ENCODE measurements at places on chromosomes 11 and 22.

DNA sequence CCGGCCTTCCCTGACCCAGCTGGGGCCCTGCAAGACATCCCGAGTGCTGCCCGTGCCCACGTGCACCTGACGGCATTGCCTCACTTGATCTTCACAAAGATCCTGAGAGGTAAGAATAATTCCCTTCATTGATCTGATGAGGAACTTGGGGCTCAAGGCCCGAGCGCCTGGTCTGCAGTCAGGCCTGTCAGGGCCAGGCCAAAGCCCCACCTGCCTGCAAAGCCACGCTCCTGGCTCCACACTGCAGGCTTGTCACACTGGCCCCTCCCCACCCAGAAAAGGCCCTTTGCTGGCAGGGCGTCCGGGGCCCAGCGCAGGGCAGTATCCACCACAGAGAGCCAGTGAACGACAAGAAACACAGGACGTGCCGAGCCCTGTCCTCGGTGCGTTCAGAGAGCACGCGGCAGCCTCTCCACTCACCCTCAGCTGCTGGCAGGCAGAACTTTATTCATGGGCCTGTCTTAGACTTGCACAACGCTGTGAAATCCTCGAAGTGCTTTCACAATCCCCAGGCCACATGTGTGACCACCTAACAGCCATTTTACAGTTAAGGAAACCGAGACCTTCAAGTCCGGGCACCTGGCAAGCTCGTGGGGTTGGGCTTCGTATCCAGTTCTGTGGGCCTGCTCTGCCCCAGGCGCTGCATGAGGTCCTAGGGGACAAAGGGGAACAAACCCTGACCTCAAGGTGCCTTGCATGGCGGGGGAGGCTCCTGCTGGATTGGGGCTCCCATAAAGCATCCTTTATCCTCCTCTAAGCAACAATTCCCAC, 14.8 kb downstream of the KIAA0930 start:
- no peak for DNase-seq

DNA sequence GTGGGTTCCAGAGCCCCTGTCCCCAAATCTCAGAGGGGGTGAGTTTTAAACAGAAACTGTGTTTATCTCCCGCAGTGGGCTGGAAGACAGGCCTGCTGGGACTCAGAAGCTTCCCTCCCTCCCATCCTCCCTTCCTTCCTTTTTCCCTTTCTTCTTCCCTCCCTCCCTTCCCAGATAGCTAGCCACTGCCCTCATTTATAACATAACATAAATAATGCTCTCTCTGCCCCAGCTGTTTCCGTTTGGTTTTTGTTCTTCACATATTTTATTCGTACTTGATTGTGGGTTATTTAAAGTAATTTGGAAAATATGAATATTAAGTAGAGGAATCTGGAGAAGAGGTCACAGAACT, 140.9 kb downstream of the TEAD1 start:
- no peak for DNase-seq

DNA sequence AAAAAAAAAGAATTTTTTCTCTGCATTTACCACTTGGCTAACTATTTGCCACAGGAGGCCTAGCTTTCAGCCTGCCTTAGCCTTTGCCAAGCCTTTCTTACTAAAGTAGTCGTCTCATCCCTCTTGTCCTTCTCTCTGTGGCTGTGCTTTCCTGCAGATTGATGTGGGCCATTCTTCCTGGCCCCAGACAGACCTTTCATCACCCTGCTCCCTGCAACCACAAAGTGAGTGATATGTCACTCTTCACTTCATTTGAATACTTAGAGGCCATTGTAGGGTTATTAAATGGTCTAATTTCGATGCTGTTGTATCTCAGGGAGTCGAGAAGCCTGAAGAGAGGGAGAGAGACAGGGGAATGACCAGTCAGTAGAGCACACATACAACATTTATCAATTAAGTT, 37.6 kb downstream of the ART5 start:
- DNase-seq: no peak

GRCh38 chr22:38124236-38124974, 13.9 kb upstream of the BAIAP2L2 start:
- no peak for DNase-seq

DNA sequence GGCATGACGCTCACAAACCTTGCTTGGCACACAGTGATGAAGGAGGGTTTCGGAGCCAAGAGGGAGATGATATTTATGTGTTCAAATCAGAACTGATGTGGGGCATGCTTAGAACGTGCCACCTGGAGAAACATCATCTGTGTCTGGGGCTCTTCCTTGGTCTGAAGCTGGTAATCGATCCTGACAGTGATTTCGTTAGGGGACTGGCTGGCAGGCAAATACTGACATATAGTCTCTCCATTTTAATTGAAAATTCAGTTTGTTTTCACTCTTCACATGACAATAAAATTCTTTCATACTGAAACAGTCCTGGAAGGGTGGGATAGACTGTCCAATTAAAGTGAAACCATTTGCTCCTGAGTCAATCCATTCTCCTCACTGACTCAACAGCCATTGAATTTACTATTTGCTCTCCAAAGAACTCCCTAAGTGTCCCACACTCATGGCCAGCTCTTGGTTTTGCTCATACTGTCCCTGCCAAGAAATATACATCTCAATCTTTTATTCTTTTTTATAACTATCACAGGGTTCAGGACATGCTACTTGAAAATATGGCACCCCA, 134.8 kb downstream of the TRPC6 start:
- DNase-seq: no peak

DNA sequence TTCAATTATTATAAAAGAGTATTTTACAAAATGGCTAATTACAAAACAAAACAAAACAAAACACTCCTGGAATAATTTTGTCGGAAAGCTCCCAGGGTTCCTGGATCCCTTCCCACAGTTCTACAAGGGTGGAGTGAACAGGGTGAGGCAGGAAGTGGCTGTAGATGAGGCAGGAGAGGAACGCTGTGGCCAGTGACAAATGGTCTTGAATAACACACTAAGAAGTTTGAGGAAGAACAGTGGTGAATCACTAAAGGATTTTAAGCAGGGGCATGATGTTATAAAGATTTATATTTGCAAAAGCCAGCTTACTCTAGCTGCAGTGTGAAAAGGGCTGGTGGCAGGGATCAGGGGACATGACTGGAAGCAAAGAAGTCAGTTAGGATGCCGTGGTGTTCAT, 33.8 kb upstream of the APOA1 start:
- DNase-seq: no peak

- no peak for DNase-seq
Observed at GRCh38 chr11:10645212-10645795, 48.3 kb downstream of the IRAG1 start.

- DNase-seq: peak; percentile 66
Observed at GRCh38 chr22:40385036-40385782, 14.8 kb downstream of the SGSM3 start.

DNA sequence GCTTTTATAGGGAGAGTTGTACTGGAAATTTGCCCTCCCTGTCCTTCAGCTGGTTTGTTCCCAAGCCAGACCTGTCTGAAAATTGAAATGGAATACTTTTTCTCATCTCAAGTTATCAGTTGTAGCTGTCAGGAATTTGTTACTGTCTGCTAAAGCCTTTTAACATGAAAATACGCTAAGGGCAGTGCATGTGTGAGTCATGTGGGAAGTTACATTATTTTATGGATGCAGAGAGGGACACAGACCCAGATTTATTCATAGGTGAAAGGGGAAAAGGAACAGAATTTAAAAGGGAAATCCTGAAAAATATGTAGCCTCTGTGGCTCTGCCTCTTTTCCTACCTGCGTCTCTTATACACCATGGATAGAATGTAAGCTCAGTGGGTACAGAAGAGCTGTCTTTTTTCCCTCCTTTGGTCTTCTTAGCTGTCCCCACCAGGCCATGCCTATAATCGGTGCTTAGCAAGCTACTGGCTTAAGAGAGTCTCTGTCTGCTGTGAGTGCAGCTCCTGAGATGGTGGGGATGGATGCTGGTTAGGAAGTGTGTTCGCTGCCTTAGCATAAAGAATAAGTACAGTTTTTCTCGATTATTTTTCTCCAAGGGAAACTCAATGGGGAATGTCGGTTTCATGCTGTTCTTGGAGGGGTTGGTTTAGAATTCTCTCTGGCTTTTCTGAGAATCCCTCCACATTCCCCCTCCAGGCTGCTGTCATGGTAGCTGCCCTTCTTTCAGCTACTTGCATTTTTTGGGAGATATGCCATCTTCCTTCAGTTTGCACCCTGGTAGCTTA, 166.8 kb downstream of the TEAD1 start:
- peak; percentile 17 for DNase-seq

DNA sequence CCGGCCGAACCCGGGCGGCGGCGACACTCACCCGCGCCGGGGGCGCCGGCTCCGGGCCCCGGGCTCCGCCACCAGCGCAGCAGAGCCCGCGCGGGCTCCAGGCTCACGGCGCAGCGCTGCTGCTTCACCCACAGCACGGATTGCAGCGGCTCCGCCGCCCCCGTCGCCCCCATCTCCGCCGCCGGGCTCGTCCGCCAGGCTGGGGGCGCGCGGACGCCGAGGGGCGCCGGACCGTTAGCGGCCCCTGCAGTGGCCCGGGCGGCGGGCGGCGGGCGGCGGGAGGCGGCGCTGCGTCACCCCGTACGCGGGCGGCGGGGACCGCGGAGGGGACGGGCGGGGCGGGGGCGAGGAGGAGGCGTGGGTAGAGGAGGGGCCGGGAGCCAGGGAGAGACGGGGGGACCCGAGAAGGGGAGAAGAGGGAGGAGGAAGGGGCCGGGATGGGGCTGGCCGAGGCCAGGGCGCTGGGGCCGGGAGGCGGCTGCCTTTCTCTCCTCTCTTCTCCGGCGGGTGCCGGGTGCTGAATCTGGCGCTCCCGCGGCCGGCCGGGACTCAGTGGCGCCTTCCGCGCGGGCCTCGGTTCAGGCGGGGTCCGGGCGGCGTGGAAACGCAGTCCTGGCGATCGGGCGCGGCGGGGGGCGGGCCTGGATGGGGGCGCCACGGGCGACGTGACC, at the start of gene CERK:
Gene CERK, minus strand, starts transcription at position 277 of the 671 bp plus-strand sequence. Its CDS starts 104 bp downstream, at position 173.
- peak; percentile 87 for DNase-seq

GRCh38 chr22:30810105-30810504, 115.4 kb downstream of the OSBP2 start:
- no peak for DNase-seq

DNA sequence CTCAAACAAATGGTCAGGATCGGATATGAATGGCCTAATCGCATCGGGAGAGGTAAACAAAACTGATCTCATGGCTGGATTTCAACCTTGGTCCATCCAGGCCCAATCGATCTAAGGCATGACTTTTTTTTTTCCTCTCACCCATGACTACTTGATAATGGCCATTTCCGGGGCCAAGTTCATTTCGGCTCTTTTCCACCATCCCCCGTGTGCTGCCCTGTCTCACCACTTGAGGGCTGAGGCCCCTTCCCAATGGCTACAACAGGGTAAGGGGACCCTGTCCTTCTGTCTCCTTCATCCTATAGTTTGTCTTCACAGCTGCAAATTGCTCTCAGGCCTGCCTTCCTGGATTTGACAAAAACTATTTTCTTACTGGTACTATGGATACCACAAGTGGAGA, 26.7 kb downstream of the GRAP2 start:
- no peak for DNase-seq

GRCh38 chr22:38489561-38490145, 16.5 kb downstream of the DDX17 start:
- no peak for DNase-seq

GRCh38 chr22:21450858-21451353, 16.3 kb upstream of the TMEM191C start:
- DNase-seq: no peak

DNA sequence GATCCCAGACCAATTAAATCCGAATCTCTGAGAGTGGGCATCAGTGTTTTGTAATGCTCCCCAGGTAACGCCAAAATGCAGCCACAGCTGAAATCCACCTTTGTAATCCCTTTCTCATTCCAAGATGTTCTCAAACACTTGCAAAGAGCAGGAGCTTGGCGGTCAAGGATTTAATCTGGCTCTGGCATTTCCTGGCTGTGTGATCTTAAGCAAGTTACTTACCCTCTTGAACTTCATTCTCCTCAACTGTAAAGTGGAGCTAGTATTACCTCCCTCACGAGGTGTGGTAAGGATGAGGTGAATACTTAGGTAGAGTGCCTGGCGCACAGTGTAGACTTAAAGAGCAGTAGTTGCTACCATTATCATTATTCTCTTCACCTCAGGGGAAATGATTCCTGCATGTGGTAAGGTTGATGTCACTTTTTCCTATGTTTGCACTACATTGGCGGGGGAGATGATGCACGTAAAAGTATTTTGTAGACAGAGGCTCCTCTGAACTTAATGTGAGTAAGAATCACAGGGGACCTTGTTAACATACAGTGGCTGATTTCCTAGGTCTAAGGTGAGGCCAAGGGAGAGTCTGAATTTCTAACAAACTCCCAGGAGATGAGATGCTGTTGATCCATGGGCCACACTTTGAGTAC, 210.4 kb upstream of the PITPNB start:
- no peak for DNase-seq

DNA sequence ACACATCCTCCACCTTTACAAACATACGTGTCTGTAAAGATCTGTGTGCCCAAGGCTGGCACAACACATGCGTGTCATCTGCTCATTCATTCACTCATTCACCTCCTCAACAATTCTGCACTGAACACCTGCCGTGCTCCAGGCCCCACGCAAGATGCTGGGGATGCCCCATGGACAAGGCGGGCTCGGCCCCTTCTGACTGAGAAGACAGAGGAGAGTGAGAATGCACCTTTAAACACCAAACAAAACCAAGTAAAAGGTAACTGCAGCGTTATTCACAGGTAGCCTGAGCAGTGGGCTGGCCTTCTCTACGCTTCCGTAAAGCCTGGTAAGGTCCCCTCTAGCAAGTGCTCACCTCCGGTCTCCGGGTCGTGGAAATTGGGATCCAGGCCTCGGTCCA, 142.8 kb downstream of the SHANK2 start:
- DNase-seq: no peak

GRCh38 chr11:111860257-111860656, 11.1 kb downstream of the ALG9 start:
- DNase-seq: no peak

- DNase-seq: no peak
Observed at GRCh38 chr11:130441719-130442118, 6.7 kb upstream of the ADAMTS15 start.

GRCh38 chr11:102833731-102834130, 9.7 kb downstream of the MMP3 start:
- DNase-seq: no peak

GRCh38 chr11:34276352-34276864, 81.4 kb downstream of the ABTB2 start:
- no peak for DNase-seq

- DNase-seq: no peak
Observed at GRCh38 chr11:43975629-43976028, 33.2 kb downstream of the C11orf96 start.

DNA sequence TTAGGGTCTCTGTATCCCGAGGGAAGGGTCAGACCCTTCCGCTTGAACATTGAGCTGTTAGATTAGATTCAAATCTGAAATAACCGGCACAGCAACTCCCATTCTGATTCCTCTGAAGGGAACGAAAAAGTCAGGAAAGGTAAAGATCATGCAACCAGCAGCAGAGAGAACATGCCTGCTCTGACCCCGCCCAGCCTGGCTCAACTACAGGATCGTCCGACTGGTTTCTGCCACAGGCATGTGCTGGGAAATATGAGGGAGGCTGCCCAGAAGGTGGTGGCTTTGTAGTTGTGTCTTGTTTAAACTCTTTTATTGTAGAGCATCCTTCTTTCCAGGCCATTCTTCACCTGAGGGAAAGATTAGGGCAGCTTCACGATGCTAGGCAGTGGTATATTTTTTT, 5.0 kb upstream of the MTNR1B start:
- no peak for DNase-seq

GRCh38 chr11:75597636-75598035, 35.6 kb downstream of the SERPINH1 start:
- peak; percentile 61 for DNase-seq

GRCh38 chr11:115941044-115941443, 436.8 kb upstream of the CADM1 start:
- DNase-seq: no peak
